ENCODE measurements at places on chromosomes 1 and 21.

DNA sequence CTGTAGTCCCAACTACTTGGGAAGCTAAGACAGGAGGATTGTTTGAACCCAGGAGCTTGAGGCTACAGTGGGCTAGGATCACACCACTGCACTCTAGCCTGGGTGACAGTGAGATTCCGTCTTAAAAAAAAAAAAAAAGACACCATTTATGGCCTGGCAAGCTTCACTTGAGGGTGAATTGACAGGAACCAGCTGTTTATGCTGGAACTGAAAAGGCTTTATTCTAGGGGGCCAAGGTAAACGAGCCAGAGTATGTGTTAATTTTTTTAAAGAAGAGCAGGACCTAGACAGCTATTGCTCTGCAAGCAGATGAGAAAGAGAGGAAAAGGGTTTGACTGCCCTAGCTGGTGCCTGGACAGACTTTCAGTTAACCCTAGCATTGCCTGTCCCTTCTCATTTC, 37.0 kb downstream of the S100A6 start:
- DNase-seq, result no peak

DNA sequence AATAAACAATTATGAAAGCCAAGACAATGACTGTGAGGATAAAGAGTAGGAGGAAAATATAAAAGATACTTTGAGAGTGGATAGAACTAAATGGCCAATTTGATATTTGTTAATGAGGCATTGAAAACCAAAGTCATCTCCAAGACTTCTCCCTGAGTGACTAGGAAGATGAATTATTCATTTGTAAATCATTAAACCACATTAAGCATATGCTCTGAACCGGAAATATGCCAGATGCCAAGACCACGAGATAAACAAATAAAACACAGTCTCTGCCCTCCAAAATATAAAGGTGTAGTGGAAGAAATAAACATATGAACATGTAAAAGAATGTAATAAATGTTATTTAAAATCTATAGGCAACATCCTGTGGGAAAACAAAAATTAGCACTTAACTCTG, 78.8 kb downstream of the MRPL39 start:
- DNase-seq, result no peak

DNA sequence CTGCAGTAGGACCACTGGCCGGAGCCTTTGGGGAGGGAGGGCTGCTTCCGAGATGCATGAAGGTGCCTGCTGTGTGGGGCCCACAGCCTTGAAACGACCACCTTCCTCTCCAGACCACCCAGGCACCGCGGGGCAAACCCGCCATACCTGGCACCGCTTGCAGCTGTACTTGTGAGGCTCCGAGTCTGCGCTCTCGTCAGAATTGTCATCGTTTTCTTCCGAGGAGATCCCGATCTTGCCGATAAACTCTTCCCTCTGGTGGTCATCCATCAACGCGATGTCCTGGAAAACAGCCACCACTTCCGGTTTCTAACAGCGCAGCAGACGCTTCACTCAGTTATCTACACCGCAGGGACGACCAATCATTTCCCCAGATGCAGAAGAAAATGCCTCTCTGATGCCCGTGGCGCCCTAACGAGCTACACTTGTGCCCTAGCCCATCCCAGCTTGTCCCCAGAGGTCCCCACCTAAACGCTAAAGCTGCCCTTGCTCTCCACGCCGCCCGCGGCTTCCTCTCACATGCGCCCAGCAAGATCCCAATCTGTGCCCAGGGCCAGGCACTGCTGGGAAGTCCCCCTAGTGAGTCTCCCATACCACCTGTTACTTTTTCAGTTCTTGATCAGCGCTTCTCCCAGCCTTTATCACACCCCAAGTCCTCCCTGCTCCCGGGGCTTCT, 55.0 kb upstream of the RIPK4 start:
- no peak for DNase-seq

DNA sequence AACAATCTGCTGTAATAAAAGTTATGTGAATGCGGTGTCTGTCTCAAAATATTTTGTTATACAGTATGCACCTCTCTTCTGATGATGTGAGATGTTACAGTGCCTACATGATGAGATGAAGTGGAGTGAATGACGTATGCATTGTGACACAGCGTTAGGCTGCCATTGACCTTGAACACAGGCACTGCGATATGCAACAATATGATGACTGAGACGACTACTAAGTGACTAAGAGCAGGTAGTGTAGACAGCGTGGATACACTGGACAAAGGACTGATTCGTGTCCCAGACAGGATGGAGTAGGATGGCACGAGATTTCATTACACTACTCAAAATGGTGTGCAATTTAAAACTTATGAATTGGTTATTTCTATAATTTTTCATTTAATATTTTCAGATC, 8.4 kb downstream of the SGIP1 start:
- DNase-seq, result no peak

- no peak for DNase-seq
Observed at GRCh38 chr1:222680080-222680479, 32.2 kb downstream of the AIDA start.

- no peak for DNase-seq
Observed at GRCh38 chr1:115188680-115189395, 99.5 kb upstream of the TSPAN2 start.

GRCh38 chr1:151425103-151425502, 25.7 kb downstream of the PSMB4 start:
- no peak for DNase-seq

- DNase-seq, result no peak
Observed at GRCh38 chr1:75922698-75923097, 9.5 kb downstream of the ASB17 start.

DNA sequence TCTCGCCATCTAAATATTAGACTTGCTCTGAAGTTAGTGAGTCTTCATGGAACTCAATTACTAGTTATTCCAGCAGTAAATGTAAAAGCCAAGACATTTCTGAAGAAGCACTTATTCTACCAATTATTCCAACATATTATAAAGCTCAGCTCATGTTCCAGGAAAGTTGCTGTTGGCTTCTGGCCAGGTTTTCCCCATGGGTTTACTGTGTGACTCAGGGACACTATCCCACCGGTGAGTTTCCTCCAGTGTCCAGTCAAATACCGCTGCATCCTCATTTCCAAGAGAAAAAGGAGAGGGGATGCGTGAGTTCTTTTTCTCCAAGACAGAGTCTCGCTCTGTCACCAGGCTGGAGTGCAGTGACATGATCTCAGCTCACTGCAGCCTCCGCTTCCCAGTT, 9.2 kb upstream of the HHIPL2 start:
- no peak for DNase-seq

DNA sequence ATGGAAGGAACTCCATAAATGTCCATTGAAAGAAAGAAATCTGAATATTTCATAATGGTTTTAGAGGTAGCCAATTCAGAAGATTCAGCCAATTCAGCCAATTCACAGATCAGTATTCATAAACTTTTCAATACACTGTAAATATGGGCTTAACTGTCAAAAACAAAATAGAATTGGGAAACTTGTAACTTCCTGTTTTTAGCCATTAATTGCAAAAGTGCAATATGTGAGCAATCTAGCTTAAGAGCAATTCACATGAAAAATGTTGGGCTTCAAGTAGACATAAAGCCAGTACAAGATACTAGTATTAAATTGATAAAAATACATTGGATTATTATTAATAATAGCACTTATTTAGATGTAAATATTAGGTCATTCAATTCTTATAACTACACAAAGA, 27.5 kb upstream of the PLPPR4 start:
- DNase-seq, result no peak

DNA sequence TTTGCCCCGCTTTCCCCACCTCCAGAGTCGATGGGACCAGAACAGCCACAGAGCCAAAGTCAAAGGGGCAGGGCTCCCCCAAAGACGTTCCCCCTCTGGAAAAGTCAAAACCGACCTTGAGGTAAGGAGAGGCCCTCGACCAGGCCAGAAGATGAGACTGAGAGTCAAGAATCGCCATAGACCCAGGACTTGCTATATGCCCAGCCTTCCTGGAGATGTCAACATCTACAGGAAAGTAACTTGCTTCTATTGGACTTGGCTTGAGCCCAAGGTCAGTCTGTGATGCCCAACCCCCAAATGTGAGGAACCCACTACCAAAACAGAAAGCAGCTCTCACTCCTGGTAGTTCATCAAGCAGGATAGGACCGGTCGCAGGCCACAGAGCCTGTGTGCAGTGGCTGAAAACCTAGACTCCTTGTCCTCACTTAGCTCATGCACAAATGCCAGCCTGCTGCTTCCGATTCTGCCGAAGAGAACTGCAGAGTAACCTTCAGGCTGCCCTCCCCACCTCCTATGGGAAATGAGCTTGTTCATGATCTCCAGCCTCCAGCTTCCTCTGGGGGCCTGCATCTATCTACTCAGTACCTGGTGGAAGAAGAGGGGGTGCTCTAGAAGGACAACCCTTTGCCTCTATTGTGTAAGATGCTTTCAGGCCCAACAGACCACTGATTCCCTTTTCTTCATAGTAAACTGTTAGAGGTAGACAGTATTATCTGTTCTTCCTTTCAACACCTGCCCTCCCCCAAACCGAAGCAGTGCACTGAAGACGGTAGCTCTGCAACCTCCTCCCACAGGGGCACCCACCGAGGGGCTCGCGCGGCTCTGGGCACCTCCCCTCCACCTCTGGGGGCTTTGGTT, 1.4 kb downstream of the ACOT7 start:
- no peak for DNase-seq

DNA sequence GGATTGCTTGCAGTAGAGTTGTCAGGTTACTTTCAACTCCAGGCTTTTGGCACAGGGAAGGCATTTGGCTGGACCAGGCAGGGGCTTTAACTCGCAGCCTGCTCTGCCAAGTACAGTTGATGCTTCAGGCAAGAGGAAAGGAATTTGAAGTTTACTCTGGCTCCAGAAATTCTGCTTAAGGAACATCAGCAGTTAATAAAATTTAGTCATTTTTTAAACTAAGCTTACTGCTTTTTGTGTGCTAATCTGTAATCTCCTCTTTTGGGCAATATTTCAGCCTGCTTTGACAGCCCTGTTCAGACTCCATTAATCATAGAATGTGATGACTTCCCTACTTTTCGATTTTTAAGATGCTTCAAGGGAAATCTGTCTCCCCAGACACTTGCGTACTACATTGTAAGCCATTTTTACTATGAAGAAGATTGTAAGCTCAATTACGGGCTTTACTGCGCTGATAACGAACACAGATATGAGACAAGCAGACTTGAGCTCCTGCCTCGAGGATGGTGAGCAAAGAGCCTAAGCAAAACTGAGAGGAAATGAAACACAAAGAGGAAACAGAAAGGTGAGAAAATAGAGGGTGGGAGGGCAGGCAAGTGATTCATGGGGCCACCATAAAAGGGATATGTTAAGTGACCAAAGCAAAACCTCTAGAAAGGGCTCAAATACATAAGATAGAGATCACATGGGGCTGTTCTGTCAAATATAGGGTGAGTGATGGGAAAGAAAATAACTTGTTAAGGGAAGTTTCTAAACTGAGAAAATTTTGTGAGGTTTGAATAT, 76.6 kb upstream of the VAV3 start:
- DNase-seq, result no peak

DNA sequence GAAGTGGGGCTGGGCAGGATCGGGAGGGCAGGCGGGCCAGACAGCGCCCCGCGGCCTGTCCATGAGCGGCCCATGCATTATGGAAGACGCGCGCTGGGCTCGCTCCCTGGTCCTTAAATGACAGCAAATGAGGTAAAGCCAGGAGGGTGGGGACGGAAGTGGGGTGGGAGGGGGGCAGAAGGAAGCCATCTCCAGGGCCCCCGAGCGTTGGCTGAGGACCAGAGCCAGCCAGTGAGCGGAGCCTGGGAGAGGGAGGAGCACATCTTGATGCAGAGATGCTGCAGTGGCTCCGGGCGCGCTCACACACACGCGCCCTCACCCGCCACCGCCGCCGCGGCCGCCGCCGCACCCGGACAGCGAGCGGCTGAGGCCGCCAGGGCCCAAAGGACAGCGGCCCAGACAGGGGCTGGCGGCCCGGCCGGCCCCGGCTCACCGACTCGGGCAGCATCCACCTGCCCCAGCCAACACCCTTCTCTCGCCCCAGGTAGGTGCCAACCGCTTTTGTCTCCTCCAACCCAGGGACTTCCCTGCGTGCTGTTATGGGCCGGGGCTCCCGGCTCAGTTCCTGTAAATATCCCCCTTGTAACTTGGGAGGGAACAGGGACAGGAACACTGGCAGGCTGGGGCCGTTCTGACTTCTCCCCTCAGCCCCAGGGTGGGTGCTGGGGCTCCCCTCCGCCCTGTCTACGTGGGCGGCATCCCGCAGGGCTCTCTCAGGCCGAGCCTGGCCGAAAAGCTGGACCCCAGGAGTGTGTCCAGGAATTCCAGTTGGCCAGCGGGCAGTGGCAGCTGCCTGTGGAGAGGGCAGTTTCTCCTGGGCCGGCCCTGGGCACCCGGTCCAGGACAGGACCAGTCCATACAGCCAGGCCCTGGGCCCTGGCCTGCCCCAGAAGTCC, at the start of gene CNTN2:
TSS of gene CNTN2 (plus strand) at position 302 of the 896 bp plus-strand sequence. CDS start 9,974 bp downstream, outside the sequence.
- DNase-seq, result peak; percentile 74

DNA sequence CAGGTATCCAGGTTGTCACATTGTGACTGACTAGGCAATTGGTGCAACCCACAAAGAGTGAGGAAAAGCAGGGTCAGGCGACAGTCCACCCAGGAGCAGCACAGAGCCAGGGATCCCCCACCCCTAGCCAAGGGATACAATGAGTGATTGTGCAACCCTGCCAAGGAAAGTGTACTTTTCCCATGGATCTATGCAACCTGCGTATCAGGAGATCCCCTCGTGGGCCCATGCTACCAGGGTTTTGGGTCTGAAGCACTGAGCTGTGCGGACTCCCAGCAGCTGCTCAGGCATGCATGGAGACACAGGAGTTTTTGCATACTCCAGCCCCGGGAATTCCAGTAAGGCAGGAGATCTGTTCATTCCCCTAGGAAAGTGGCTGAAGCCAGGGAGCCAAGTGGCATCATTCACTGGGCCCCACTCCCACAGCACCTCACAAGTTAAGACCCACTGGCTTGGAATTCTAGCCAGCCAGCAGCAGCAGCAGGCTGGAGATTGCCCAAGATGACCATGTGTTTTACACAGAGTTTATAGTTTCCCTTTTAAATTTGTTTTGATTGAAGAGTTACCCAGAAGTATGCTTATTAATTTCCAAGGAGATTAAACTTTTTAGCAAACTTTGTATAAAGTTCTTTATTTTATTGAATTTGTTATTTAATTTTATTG, 136.0 kb downstream of the LTN1 start:
- peak; percentile 44 for DNase-seq

GRCh38 chr1:246271516-246271915, 235.6 kb downstream of the SMYD3 start:
- no peak for DNase-seq

DNA sequence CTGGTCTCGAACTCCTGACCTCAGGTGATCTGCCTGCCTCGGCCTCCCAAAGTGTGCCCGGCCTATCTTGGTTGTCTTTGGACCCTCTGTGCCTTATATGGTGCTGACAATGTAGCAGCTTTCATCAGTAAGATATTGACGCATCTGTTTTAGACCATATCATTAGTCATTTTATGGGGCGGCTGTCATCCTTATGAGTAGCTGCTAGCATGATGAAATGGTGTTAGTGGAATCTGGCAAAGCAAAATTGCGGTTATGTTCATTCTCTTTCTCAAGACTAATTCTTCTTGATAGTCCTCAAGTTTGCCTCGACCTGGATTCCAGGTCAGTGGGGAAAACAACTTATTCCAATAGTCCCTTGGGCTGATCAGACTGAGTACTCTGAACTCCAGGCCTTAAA, 199.9 kb downstream of the PRDM2 start:
- no peak for DNase-seq
